Left lung (tissue), 14 donors: ENCODE measurements at places on chromosomes 7 and 10. TPM values are rescaled to one million over a fixed set of nuclear protein-coding genes. Genes with fewer than 3 reads are reported as not detected.
A peak's percentile ranks its signal among the peaks of the same experiment; 100 is the strongest.

The DLX6 gene
- polyA plus RNA-seq: not detected

The ANLN gene
- polyA plus RNA-seq: 37.2 TPM

DNA sequence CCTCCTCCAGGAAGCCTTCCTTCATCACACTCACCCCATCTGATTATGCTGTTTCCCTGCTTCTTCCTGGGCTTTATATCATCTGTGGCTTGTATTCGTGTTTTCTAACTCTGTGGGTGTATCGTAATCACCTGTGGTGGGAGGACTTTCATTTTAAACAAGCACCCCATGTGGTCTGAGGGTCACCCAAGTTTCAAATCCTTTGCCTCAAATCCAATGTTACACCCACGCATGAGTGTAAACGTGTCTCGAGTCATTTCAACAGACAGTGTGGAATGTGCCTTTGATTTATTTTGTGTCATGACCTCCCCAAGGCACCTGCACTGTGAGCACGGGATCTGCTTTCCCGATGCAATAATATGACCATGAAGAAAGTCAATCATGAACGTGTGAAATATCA is 17.5 kb upstream of the LYZL2 start:
- no peak for DNase-seq

DNA sequence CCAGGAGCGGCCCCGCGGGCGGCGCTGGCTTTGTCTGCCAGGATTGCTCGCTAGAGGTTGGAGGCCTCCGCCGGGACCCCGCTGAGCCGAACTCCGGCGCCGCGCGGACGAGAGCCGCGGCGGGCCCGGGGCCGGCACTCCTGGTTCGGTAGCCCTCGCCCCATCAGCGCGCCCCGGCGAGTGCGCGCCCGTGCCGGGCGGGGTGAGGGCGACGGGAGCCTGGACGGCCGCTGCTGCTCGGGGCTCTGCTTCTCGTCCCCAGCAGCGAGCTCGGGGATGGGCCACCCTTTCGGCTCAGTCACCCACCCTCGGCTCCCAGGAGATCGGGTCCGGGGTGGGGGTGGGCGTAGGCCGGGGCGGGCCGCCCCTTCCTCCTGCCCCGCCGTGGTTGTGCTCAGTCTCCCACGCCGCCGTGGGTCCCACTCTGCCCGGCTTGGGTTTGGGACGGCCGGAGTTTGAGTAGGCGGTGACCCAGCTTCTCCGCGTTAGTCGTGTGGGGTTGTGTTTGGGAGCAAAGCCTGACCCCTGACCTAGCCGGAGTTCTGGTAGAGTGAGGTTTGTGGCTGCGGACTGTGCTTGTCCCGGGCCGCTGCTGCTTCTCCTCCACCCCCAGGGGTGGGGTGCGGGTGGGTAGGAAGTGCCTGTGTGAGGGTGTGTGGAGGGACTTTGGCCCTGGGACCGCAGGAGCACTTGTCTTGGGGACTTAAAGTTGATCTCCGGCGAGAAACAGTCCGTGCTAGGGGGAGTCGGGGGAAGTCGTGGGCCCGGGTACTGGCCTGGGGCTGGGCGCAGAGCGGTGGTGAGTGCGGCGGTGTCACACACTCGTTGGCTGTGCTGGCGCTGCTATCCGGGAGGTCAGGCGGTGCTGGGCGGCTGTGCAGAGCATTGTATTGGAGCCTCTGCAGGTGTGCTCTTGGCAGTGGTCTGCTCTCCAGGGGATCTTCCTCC is 677 bp downstream of the TSPAN14 start:
- peak; percentile 62 for DNase-seq

- no peak for DNase-seq
These were observed 39.7 kb downstream of the AGAP3 start for GRCh38 chr7:151125846-151126481.

- DNase-seq: no peak
These were observed 1.5 kb downstream of the UMAD1 start for GRCh38 chr7:7642081-7642480.
